ENCODE measurements at places on chromosomes 3 and 15. TPM values are rescaled to one million over a fixed set of nuclear protein-coding genes. Genes with fewer than 3 reads are reported as not detected.

DNA sequence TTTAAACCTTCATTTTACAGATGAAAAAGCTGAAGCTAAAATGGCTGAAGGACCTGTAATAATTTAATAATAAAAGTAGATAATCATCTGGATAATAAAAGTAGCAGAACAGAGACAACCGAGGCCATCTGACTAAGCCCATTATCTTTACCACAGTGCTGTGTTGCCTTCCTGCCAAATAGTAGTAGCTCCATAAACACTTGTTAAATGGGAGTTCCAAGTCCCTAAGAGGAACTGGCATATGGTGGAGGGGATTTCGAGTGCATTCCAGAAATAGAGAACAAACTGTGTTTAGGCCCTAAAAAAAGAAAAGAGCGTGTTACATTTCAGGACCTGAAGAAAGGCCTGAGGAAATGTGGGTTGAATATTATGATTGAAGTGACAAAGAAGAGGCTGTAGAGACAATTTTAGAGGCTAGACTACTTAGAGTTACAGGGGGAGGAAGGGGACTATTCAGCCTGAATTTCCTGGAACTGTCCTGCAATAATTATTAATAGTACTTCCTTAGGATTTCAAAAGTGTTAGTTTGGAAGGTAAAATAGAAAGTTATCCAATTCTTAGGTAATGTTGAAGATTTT, 424.3 kb downstream of the ROBO2 start:
- no peak overlapping the region for H3K4me3 ChIP-seq
- DNase-seq, result no peak
- peaks cover 13% of the 10 kb centered on the region for H3K4me1 ChIP-seq
- H3K36me3 ChIP-seq, result no peaks in the 10 kb centered on the region

GRCh38 chr15:27137127-27137526, 166.1 kb downstream of the GABRG3 start:
- H3K4me1 ChIP-seq, result no peaks in the 10 kb centered on the region
- no peak for DNase-seq
- H3K4me3 ChIP-seq, result no peak overlapping the region
- H3K27me3 ChIP-seq, result no peaks in the 10 kb centered on the region
- no peak overlapping the region for H3K27ac ChIP-seq
- no peaks in the 10 kb centered on the region for H3K36me3 ChIP-seq

Gene GMNC
- 1.0 TPM for total RNA-seq

- no peak overlapping the region for H3K27ac ChIP-seq
- H3K27me3 ChIP-seq, result no peaks in the 10 kb centered on the region
- no peaks in the 10 kb centered on the region for H3K36me3 ChIP-seq
Observed at GRCh38 chr15:34297059-34297458, 40.5 kb downstream of the SLC12A6 start.

Gene PIF1
- total RNA-seq, result not detected

- no peak overlapping the region for H3K4me3 ChIP-seq
- DNase-seq, result no peak
- H3K27ac ChIP-seq, result no peak overlapping the region
Observed at GRCh38 chr15:83200162-83200561, 7.5 kb downstream of the HDGFL3 start.

DNA sequence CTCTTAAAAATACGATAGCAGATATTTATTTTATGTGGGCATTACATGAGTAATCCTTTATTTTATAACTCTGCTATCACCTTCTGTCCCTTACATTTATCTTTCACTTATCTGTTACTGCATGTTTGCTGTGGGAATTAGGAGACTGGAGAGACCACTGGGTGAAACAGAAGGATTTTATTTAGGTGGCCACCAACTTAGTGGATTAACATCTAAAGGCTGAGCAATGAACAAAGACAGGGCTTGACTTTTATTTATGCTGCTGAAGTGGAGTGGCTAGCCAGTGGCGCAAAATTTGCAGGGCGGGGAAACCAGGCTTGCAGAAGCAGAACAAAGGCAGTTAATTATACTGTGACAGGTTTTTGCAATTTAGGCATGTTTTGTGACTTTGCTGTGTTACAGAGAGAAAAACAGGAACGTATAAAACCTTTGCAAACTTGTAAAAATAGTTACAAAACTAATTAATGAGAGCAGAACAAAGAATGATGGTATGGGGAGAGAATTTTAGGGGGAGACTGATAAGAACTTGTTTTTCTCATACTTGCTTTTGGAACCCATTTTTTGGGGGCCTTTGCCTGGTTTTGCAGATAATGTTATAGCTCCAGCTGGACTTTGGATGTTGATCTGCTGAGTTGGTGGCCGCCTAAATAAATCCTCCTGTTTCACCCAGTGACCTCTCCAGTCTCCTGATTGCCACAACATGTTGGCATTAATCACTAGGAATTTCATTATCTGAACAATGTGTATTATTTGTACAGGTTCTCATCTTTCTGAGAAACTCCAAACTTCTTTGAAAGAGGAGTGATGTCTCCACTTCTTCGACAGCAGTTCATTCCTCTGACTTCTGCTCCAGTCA, 18.0 kb downstream of the KLHL24 start:
- no peak overlapping the region for H3K4me3 ChIP-seq
- H3K27me3 ChIP-seq, result no peaks in the 10 kb centered on the region
- H3K27ac ChIP-seq, result no peak overlapping the region
- H3K4me1 ChIP-seq, result no peaks in the 10 kb centered on the region

GRCh38 chr3:51379301-51379700, 5.8 kb upstream of the MANF start:
- H3K27ac ChIP-seq, result no peak overlapping the region
- peaks cover 10% of the 10 kb centered on the region for H3K4me1 ChIP-seq
- no peaks in the 10 kb centered on the region for H3K36me3 ChIP-seq
- H3K4me3 ChIP-seq, result no peak overlapping the region

Gene APOD
- 463 TPM for total RNA-seq

- no peak for DNase-seq
- H3K4me3 ChIP-seq, result no peak overlapping the region
- no peaks in the 10 kb centered on the region for H3K36me3 ChIP-seq
- no peaks in the 10 kb centered on the region for H3K4me1 ChIP-seq
- no peak overlapping the region for H3K27ac ChIP-seq
Observed at GRCh38 chr3:124532071-124532470, 198.2 kb upstream of the UMPS start.

GRCh38 chr3:79367066-79367465, 400.7 kb downstream of the ROBO1 start:
- no peak overlapping the region for H3K27ac ChIP-seq
- no peaks in the 10 kb centered on the region for H3K36me3 ChIP-seq
- H3K4me1 ChIP-seq, result no peaks in the 10 kb centered on the region
- H3K4me3 ChIP-seq, result no peak overlapping the region
- DNase-seq, result no peak

GRCh38 chr15:84812842-84813241, 4.3 kb upstream of the ALPK3 start:
- no peak overlapping the region for H3K4me3 ChIP-seq
- no peaks in the 10 kb centered on the region for H3K36me3 ChIP-seq
- H3K4me1 ChIP-seq, result peaks cover 5% of the 10 kb centered on the region

DNA sequence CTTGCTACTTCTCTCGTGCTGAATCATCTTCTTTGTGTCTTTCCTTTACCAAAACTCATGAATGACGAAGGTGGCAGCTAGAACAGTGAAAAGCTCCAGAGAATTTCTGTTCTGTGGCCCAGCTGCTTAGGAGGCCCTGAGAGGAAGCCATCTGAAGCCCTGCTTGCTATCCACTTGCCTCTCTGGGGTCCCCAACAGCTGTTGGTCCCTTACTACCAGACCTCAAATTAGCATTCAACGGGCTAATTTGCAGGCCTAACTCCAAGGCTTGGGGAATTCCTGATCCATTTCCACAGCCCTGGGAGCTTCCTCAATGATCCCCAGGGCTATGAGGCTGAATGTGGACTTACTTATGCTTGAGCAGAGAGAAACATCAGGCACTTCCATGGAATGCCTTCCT, 37.5 kb upstream of the FSTL1 start:
- DNase-seq, result no peak
- no peaks in the 10 kb centered on the region for H3K36me3 ChIP-seq
- no peaks in the 10 kb centered on the region for H3K27me3 ChIP-seq
- peaks cover 4% of the 10 kb centered on the region for H3K4me1 ChIP-seq

Gene GOLGA6B
- total RNA-seq, result not detected

Gene CHRM5
- total RNA-seq, result not detected

DNA sequence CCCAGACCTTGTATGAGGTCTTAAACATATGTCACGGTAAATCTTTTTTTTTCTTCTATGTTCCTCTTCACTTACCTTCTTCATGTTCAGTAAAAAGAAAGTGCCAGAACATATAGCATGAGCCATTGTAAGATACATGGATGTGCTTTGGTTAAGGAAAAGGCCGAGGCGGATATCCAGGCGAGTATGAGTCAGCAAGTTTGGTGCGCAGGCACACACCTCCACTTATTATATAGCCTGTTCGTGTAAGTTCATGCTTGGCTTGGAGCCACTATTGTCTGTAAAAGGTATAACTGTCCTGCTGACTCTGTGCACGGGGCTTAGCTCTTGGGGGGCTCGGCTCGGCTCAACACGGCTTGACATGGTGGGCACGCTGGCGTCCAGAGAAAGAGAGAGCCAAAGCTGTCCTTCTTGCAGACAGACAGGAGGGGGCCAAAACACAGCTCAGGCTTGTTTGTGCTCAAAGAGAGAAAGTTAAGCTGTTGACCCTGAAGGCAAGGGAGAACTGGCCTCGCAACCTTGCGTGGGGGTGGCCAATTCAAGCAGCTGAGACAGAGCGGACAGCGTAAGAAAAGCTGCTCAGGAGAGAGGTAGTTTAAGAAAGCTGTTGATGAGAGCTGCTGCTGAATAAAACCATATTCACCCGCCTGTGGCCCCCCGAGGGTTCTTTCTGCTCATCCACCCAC, 251.2 kb downstream of the SLC9A9 start:
- no peak overlapping the region for H3K4me3 ChIP-seq
- H3K27me3 ChIP-seq, result no peaks in the 10 kb centered on the region
- H3K27ac ChIP-seq, result no peak overlapping the region
- H3K36me3 ChIP-seq, result no peaks in the 10 kb centered on the region
- DNase-seq, result no peak
- H3K4me1 ChIP-seq, result peaks cover 13% of the 10 kb centered on the region

DNA sequence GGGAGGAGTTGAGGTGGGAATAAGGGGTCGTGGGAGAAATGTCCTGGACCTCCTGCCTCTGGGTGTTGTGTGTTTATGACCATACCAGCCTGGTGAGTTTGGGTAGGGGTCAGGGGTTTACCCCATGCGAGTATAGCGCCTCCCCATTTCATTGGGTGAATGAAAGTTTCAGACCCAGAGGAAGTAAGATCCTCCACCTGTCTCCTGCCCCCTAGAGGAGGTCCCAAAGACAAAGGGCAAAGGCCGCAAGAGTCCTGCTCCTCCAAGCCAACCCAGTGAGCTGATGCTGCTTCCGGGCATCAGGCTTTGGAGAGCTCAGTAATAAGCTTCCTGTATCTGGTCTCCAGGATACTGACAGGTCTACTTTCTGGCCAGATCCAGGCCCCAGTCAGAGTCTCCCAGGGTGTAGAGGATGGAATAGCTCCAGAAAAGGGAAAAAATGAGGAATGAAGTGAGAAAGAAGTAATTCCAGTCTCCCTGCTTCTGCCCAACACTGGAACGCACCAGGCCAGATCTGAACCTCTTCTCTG, 6.4 kb upstream of the TBC1D21 start:
- no peak overlapping the region for H3K27ac ChIP-seq
- peaks cover 6% of the 10 kb centered on the region for H3K4me1 ChIP-seq
- no peak overlapping the region for H3K4me3 ChIP-seq
- no peak for DNase-seq
- peaks cover 4% of the 10 kb centered on the region for H3K27me3 ChIP-seq
- H3K36me3 ChIP-seq, result no peaks in the 10 kb centered on the region

DNA sequence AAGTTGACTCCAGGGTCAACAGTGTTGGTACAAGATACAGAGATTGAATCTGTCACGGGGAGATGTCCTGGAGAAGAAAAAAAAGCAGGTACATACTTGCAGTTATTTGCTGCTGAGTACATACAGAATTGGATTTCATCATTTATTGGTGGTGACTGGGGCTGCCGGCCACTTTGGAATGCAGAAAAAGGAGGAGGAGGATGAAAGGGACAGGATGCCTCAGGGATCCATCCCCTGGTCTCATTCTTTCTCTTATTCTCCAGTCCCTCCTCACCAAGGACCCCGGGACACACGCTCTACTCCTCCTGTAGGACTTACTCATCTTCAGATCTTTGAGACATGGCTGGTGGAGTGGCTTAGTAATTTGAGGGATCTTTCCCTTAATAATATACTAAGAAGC, 30.0 kb upstream of the MEIS2 start:
- H3K27ac ChIP-seq, result no peak overlapping the region
- no peaks in the 10 kb centered on the region for H3K4me1 ChIP-seq
- no peaks in the 10 kb centered on the region for H3K36me3 ChIP-seq
- H3K4me3 ChIP-seq, result no peak overlapping the region

Gene GCHFR
- 26.4 TPM for total RNA-seq

GRCh38 chr15:58043192-58043903, 22.2 kb downstream of the ALDH1A2 start:
- H3K27ac ChIP-seq, result no peak overlapping the region
- DNase-seq, result peak; percentile 56
- H3K4me3 ChIP-seq, result no peak overlapping the region
- H3K4me1 ChIP-seq, result peaks cover 16% of the 10 kb centered on the region
- no peaks in the 10 kb centered on the region for H3K27me3 ChIP-seq

DNA sequence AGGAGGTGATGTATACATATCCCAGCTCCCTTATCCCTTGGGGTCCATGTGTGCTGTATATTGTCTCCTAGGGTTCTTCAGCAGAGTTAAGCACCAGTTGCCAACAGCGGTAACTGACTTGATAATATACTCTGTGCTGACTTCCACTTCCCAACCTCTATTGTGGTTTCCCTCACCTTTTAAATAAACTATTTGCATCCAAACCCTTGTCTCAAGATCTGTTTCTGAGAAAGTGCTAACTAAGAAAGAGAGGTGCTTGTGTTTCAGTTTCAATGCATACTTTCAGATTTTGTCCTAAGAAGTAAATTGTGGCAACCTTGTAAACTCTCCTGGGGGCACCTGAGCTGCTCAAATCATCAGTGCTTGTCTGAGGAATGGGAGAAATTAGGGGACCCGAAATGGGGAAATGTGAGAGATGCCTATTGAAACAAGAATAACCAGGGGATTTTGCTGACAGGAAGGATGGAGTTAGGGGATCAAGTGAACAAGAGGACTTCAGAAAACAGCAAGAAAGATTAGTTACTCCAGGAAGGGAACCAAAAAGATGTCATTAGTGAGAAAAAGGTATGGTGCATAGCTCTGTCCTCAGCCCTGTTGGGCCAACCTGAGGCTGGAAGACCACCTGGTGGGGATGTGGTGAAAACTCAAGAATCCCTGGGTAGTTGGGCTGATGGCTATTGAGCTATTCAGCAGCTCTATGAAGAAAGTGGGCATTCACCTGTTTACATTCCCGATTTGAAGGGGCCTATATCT, 50.9 kb upstream of the MRPL3 start:
- H3K27ac ChIP-seq, result no peak overlapping the region
- H3K4me3 ChIP-seq, result no peak overlapping the region
- H3K27me3 ChIP-seq, result no peaks in the 10 kb centered on the region

Gene DNAH12
- total RNA-seq, result 0.99 TPM

Gene IQCH
- total RNA-seq, result 1.6 TPM

GRCh38 chr15:80891006-80891405, 98.6 kb downstream of the MESD start:
- H3K27ac ChIP-seq, result no peak overlapping the region
- H3K27me3 ChIP-seq, result no peaks in the 10 kb centered on the region
- no peaks in the 10 kb centered on the region for H3K36me3 ChIP-seq
- peaks cover 12% of the 10 kb centered on the region for H3K4me1 ChIP-seq
- no peak for DNase-seq

GRCh38 chr3:8657804-8658305, 13.3 kb upstream of the SSUH2 start:
- no peaks in the 10 kb centered on the region for H3K36me3 ChIP-seq
- no peak overlapping the region for H3K4me3 ChIP-seq
- DNase-seq, result no peak

Gene C2CD4A
- 1.6 TPM for total RNA-seq

GRCh38 chr3:134446800-134447199, 39.0 kb downstream of the ANAPC13 start:
- no peaks in the 10 kb centered on the region for H3K27me3 ChIP-seq
- no peak overlapping the region for H3K27ac ChIP-seq
- H3K4me1 ChIP-seq, result no peaks in the 10 kb centered on the region
- no peak for DNase-seq
- H3K4me3 ChIP-seq, result no peak overlapping the region

Measured in body of pancreas (tissue), 4 donors.